ENCODE measurements at places on chromosomes 11 and 22.

DNA sequence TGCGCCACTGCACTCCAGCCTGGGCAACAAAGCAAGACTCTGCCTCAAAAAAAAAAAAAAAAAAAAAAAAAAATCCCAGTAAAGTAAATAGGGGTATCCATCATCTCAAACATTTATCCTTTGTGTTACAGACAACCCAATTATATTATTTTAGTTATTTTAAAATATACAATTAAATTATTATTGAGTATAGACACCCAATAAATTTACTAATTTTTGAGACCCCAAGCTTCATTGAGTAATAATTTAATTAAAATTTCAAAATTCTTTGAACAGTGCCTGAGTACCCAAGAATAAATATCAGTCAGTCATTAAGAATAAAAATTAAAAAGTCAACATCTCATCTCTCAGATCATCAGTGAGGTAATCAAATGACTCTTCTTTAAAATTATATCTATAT lies at the start of gene OR52N4:
Gene OR52N4, plus strand, starts transcription at position 301 of the 400 bp plus-strand sequence. CDS start 498 bp downstream, outside the sequence.
- no peak for DNase-seq

GRCh38 chr11:127461241-127462064 lies 460.9 kb upstream of the KIRREL3 start:
- no peak for DNase-seq

GRCh38 chr22:44393066-44393465 lies 80.3 kb upstream of the SHISAL1 start:
- DNase-seq = no peak

GRCh38 chr11:63621071-63621470 lies 6.8 kb upstream of the PLAAT3 start:
- peak; percentile 81 for DNase-seq

DNA sequence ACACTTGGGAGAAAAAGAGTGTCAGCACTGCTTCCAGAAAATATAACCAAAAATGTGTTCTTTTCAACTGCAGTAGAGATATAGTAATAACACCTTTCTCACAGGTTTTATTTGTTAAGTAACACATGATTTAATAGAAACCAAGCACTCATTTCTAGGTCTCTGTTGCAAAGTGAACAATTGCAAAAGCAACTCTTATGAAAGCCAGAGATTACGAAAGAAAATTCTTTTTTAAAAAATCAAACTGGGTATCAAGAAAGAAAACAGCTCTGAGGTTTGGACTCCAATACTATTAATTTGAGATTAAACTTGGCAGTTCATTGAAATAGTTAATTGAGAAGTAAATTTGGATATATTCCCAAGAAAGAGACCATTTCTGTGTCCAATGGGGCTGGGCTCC lies 9.8 kb upstream of the XKR3 start:
- DNase-seq = no peak

GRCh38 chr22:43628250-43628649 lies 183.9 kb downstream of the EFCAB6 start:
- DNase-seq = no peak

Measured in HL-60 (cell line).